NCI-H524 (cell line): ENCODE measurements at places on chromosomes 6 and 20.

GRCh38 chr6:137874204-137875057 is 7.4 kb downstream of the TNFAIP3 start:
- DNase-seq, result no peak

- DNase-seq, result no peak
These were observed 24.8 kb downstream of the VIP start for GRCh38 chr6:152775428-152775827.

DNA sequence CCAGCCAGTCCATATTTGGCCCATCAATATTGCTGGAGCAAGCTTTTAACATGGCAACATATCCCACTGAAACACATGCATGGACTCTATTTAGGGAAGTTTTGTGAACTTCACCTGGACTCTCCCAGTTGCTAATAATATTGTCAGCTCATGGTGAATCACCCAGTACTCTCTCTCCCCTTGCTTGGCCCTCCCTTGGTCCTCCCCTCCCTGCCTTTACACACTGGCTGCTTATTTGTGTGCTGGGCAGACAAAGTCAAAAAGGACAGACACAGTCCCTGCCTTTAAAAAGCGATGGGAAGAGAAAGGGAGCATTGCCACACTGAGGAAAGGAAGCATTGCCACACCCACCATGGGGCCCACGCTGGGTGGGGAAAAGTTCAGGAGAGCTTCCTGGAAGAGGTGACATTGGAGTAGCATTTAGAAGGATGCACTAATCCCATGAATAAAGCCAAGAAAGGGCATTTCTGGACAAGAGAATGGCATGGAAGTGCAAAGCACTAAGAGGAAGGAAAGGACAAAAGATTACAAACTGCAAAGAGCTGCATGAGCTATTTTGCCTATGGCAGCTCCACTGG is 143.4 kb upstream of the EXOC2 start:
- no peak for DNase-seq

DNA sequence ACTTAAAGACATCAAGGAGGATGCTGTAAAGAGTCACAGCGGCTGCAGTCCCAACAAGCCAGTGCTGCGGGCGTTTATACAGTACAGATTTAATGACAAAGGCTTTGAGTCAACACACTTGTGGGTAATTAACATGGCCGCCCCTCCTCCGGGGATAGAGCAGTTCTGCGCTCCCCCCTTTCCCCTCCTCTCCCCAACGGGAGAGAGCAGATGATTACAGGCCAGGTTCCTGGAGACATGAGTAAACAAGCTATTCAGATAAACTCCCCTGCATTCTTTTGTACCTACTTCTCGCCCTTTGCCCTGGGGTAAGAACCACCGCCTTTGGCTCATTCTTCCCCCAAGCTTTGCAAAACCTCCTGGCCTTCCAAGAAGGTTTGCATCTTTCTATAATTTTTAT is 23.6 kb upstream of the FABP7 start:
- DNase-seq, result no peak

DNA sequence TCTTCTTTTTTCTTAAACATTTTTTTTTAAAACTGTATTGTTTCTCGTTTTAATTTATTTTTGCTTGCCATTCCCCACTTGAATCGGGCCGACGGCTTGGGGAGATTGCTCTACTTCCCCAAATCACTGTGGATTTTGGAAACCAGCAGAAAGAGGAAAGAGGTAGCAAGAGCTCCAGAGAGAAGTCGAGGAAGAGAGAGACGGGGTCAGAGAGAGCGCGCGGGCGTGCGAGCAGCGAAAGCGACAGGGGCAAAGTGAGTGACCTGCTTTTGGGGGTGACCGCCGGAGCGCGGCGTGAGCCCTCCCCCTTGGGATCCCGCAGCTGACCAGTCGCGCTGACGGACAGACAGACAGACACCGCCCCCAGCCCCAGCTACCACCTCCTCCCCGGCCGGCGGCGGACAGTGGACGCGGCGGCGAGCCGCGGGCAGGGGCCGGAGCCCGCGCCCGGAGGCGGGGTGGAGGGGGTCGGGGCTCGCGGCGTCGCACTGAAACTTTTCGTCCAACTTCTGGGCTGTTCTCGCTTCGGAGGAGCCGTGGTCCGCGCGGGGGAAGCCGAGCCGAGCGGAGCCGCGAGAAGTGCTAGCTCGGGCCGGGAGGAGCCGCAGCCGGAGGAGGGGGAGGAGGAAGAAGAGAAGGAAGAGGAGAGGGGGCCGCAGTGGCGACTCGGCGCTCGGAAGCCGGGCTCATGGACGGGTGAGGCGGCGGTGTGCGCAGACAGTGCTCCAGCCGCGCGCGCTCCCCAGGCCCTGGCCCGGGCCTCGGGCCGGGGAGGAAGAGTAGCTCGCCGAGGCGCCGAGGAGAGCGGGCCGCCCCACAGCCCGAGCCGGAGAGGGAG is 580 bp downstream of the VEGFA start:
- DNase-seq, result no peak

- DNase-seq, result no peak
These were observed 124.4 kb downstream of the TTLL2 start for GRCh38 chr6:167449094-167449861.
